ENCODE measurements at places on chromosomes 1 and 21. TPM values are rescaled to one million over a fixed set of nuclear protein-coding genes. Genes with fewer than 3 reads are reported as not detected.

PADI2 gene
- total RNA-seq = 0.15 TPM

NPPB gene
- not detected for total RNA-seq

CEP104 gene
- 23.1 TPM for total RNA-seq

LCE1B gene
- total RNA-seq = not detected

RAB42 gene
- 10.6 TPM for total RNA-seq

CACNA1S gene
- not detected for total RNA-seq

HCRTR1 gene
- not detected for total RNA-seq

FCER1G gene
- not detected for total RNA-seq

AK2 gene
- 87.5 TPM for total RNA-seq

GJA9 gene
- total RNA-seq = not detected

CACHD1 gene
- 4.5 TPM for total RNA-seq

KCNE2 gene
- not detected for total RNA-seq

ADGRL2 gene
- total RNA-seq = 112 TPM

HAPLN2 gene
- not detected for total RNA-seq

FOXD2 gene
- 0.66 TPM for total RNA-seq

OR2L3 gene
- total RNA-seq = not detected

SPOCD1 gene
- total RNA-seq = 76.4 TPM

CA6 gene
- not detected for total RNA-seq

GPBP1L1 gene
- total RNA-seq = 98.5 TPM

PTGFR gene
- total RNA-seq = 68.3 TPM

GBP2 gene
- 47.7 TPM for total RNA-seq

MKNK1 gene
- total RNA-seq = 24.6 TPM

KRTAP19-3 gene
- total RNA-seq = not detected

RNF115 gene
- 29.1 TPM for total RNA-seq

CPTP gene
- 22.3 TPM for total RNA-seq

HSD3B1 gene
- not detected for total RNA-seq

BGLAP gene
- total RNA-seq = not detected

NFASC gene
- 19.1 TPM for total RNA-seq

CAPZA1 gene
- total RNA-seq = 287 TPM

FCGR1A gene
- not detected for total RNA-seq

CFHR1 gene
- not detected for total RNA-seq

CCDC181 gene
- total RNA-seq = 0.50 TPM

AGO3 gene
- total RNA-seq = 17.9 TPM

MATN1 gene
- 0.33 TPM for total RNA-seq

SLC9C2 gene
- total RNA-seq = not detected

PGBD5 gene
- total RNA-seq = 1.7 TPM

LCE2C gene
- total RNA-seq = not detected

ANGEL2 gene
- 68.7 TPM for total RNA-seq

All from smooth muscle cell of trachea (primary cell).